ENCODE measurements at places on chromosomes 16 and 17. TPM values are rescaled to one million over a fixed set of nuclear protein-coding genes. Genes with fewer than 3 reads are reported as not detected.

CORO1A gene
- 0.36 TPM for total RNA-seq

AGRP gene
- not detected for total RNA-seq

C16orf96 gene
- total RNA-seq = not detected

MT1A gene
- total RNA-seq = 0.59 TPM

GPR142 gene
- total RNA-seq = not detected

CCL7 gene
- 0.36 TPM for total RNA-seq

NFATC2IP gene
- 18.1 TPM for total RNA-seq

FNDC8 gene
- not detected for total RNA-seq

MSLN gene
- 1.2 TPM for total RNA-seq

MAPT gene
- total RNA-seq = 0.29 TPM
